ENCODE measurements at places on chromosomes 12 and 14.

GRCh38 chr12:115916910-115917668, 360.4 kb downstream of the MED13L start:
- peak; percentile 80 for DNase-seq

- no peak for DNase-seq
These were observed 703.5 kb downstream of the TMTC2 start for GRCh38 chr12:83390186-83390585.

- DNase-seq: no peak
These were observed 145.8 kb downstream of the RBM19 start for GRCh38 chr12:113820309-113820708.

GRCh38 chr12:68510397-68510796, 100.3 kb upstream of the RAP1B start:
- DNase-seq: no peak

DNA sequence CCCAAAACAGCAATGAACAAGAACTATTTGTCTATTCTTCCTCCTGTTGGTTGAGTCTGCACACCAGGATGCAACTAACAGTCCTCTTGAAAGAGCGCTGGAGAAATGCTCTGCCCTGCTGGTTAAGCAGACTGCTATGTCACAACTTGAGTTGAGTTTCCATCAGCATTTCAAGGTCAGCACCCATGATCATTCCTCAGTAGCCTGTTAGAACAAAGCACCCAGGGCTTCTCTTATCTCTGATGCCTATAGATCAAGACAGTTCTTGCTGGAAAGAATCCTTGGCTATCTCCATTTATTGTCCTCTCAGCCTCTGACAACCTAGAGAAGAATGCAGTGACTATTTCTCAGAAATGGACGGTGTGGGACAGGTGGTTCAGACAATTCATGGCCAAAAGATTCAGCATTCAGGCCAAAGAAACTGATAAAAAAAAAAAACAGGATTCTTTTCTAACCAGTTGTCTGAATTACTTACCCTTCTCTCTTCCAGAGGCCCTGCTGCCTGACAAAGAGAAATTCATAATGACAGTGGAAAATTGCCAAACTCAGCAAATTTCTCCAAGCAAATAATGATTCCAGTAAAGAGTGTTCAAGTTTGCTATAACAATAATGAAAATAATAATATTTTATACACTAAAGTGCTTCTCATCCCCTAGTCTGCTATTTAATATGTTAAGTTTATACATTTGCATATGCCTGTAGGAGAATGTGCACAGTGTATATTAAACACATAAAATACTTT, 306.7 kb downstream of the EMP1 start:
- no peak for DNase-seq

DNA sequence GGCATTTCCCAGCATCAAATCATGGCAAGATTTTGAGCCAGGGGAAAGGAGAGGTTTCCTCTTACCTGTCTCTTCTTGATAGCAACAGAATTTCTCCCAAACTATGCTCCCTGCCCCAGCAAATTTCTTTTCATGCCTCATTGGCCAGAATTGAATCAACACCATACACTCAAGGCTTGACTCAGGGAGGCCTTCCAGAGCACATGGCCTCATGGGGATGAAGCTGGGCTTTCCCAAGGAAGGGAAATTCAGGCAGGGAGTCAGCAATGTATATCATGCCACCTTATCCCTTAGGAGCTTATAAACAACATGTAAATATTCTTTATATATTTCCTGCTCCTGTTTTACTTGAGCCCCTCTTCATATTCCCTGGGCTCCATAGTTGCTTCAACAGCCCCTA, 62.1 kb downstream of the ARF6 start:
- DNase-seq: no peak

GRCh38 chr12:105369014-105369413, 38.5 kb downstream of the C12orf75 start:
- no peak for DNase-seq

- no peak for DNase-seq
These were observed 314.8 kb upstream of the TBX3 start for GRCh38 chr12:114998750-114999128.

DNA sequence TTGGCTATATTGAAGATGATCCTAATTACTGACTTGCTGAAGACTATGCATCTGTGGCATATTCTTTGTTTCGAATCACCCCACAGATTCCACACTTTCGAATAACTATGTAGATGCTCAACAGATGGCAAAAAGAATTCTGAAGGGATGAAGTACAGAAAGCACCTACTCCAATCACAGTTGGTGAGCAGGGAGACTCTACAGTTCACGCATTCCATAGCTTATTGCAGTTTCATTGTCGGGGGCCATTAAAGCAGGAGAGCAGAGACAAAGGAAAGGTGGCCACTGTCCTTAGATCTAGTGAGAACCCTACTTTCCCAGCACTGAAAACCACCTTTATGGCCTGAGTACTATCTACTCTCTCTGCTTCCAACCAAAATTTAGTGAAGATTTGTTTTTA, 191.9 kb downstream of the STXBP6 start:
- DNase-seq: no peak

DNA sequence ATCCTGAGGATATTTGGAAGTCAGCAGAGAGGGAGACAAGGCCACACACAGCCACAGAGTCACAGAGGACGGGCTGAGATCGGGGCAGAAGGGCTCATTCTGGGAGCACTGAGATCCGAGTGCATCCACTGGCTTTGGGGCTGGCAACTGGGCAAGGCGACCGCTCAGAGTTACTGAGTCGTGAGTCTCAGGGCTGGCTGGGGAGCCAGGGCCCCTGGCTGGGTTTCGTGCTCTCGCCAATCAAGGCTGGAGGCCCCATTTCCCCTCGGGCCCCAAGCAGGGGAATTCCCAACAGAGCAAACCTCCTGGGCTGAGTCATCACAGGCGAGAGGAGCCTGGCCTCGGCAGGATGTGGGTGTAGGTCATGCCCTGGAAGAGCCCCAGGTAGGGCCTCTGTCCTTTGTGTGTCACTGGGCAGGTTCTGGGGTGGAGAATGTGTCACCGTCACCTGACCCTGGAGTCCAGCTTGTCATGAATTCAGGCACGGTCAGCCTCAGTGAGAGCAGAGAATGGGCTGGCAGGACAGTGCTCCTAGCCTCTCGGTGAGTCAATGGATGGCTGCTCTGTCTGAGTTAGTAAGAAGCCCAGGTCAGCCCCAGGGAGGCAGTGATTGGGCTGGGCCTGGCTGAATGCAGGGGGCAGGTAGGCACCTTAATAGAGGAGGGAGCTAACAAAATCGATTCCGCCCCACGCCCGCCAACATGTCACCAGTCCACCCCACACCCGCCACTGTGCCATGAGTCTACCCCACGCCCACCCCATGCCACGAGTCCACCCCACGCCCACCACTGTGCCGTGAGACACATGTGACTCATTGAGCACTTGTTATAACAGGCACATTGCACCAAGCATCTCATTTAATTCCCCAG, 16.9 kb downstream of the ASB2 start:
- no peak for DNase-seq

GRCh38 chr14:80300351-80300750, 89.0 kb upstream of the DIO2 start:
- DNase-seq: no peak

GRCh38 chr14:71472356-71473340, 459.6 kb upstream of the RGS6 start:
- no peak for DNase-seq

- DNase-seq: no peak
These were observed 264.2 kb downstream of the TMEM132C start for GRCh38 chr12:128531170-128531569.

GRCh38 chr14:33764876-33765650, 185.8 kb downstream of the EGLN3 start:
- peak; percentile 41 for DNase-seq

- no peak for DNase-seq
These were observed 114.0 kb downstream of the DACT1 start for GRCh38 chr14:58751788-58752187.

DNA sequence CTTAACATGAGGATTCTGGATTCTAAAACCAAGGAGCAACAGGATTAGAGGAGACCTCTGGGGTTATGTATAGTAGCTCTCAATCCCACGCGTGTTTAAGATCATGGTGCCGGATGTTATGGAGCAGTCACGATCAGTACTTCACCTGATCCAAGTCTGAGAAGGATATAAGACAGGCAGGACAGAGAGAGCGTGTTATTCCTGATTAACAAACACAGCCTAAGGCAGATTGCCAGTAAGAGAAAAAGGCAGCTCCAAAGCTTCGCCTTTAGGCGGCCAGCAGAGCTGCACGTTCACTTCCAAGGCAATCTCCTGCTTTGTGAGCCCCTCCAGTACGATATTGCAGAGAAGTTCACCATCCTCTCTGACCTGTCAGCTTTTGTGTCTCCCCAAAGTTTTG, 5.5 kb downstream of the SETD3 start:
- no peak for DNase-seq

DNA sequence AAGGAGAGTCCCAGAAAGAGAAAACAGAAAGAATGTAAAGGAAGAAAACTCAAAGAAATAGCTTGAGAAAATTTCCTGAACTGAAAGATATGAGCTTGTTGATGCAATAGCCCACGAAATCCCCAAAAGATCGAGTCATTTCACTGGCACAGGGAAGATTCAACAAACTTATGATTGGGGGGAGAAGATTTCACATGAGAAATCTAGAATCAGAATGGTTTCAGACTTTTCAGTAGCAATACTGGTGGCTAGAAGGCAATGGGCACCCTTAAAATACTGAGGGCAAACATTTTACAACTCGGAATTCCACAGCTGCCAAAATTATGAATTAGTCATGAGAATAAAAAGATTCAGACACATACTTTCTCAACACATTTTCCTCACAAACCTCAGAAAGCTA, 8.9 kb upstream of the KRT7 start:
- no peak for DNase-seq

DNA sequence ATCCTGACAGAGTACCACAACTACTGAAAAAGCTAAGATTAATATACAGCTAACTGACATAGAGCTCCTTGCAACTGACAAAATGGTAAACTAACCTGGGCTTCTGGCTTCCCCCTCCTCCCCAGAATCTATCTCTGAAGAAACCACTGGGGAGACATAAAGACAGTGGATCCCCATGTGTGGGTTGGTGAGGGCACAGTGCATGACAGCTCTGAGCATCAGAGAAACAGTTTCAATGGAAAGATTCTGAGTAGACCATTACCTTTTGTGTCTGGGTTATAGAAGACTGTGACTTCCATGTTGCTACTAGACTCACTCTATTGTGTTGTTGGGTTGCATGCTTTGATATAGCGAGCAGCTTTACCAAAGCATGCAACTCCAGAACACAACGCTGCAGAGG, 247.4 kb downstream of the EFCAB11 start:
- DNase-seq: no peak

- DNase-seq: no peak
These were observed 1.7 kb downstream of the OTX2 start for GRCh38 chr14:56808383-56809269.

GRCh38 chr14:70601162-70601561, 707 bp upstream of the MED6 start:
- DNase-seq: no peak

- DNase-seq: no peak
These were observed 54.0 kb downstream of the SLC38A1 start for GRCh38 chr12:46214668-46215436.

DNA sequence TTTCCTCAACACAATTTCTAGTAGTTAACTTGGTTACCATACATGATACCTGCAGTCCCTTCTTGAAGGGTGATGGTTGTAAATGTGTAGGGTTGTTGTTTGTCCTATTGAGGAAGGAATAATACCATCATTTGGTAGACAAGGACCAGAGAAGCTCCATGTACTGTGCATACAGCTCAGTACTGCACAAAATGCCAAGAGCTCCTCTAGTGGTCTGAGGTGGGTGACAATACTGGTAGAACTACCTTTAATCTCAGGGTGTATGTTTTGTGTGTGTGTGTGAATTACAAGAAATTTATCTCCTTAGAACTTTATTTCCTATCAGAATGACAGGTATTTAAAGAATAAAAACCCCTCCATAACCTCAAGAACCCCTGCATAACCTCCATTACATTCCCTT, 575.3 kb downstream of the TMTC2 start:
- DNase-seq: no peak

- no peak for DNase-seq
These were observed 53.3 kb upstream of the ETV6 start for GRCh38 chr12:11596141-11596540.

- no peak for DNase-seq
These were observed 30.8 kb upstream of the AKAP6 start for GRCh38 chr14:32298346-32298745.

DNA sequence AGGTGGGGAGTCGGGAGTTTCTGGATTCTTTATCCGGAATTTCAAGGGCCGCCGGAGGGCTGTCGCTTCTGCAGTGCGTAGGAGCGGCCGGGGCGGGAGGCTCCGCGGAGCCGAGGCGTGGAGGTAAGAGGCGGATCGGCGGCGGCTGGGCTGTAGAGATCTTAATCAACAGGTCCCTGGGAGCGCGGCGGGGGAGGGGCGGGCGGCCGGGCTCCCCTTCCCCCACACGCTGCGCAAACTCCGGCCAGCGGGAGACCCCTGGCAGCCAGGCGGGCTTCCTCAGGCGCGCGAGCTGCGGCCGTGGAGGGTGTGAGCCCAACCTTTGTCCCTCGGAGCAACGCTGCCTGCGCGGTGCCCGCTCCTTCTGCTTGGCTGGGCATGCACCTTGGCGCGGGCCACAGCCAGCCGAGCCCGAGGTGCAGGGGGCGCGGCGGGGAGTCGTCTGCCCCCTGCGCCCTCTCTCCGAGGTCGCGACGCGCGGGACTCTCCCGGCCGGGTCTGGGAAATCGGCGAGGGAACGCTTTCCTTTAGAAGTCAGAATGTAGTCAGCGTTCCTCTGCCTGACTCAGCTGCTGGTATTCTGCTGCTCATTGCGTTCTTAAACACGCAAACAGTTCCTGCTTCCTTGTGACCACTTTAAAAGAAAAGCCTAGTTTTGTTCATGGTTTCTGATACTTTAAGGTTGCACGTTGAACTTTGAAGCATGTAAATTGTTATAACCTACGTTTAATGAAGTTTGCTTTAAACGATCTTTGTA, at the start of gene PALS1:
TSS of gene PALS1 (plus strand) at position 25 of the 757 bp plus-strand sequence. CDS start 37,736 bp downstream, outside the sequence.
- DNase-seq: peak; percentile 52

DNA sequence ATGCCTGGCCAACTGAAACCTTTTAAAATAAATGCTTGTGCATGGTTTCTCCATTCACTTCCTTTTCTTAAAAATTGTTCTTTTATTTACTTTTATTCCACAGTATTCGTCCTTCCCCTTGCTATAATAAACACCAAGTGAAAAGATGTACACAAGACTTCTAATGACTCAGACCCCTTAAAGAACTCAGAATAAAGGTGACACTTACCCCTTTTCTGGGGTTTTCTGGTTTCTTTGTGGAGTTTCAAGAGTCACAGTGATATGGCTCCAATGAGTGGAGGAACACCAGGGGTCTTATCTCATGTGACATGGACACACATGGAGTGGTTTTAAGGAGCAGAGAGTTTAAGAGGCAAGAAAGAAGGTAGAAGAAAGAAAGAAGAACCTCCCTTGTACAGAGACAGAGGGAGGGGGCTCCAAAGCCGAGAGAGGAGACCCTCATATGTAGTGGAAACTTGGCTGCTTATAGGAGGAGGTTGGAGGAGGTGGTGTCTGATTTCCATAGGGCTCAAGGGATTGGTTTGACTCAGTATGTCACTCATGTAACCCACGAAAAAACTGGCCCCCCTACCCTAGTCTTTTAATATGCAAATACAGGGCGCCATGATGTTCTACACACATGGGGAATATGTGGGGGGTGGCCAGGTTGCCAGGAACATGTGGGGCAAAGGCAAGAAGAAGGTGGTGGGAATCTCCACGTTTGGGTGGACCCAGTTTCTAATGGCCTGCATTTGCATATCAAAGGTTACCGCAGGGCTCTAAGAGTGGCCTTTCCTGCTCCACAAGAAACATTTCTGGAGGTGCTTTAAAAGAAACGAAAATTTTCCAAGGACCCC, 22.1 kb upstream of the CD69 start:
- no peak for DNase-seq

- DNase-seq: no peak
These were observed 94.6 kb downstream of the CDK17 start for GRCh38 chr12:96305665-96306064.

GRCh38 chr14:53148671-53149070, 4.5 kb downstream of the DDHD1 start:
- no peak for DNase-seq

All from head of caudate nucleus (tissue), 42 donors.